ENCODE measurements at places on chromosomes 3 and 15.

DNA sequence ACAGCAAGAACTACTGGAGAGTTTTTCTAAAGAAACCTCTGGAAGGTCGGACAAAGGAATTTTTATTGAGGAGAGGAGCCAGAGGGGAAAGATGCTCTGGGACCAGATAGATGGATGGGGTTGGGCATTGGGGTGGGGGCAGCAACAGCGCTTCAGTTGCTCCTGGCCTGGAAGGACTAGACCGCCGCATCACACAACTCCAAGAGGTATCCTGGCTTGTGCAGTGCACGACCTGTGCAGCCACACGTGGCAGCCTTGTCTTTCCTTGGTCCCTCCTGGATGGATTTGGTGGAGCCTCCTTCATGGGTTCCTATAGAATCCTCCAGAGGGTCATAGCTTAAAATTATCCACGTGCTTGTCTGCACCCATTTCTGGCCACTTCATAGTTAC is 23.0 kb downstream of the MAGEF1 start:
- no peak for DNase-seq

DNA sequence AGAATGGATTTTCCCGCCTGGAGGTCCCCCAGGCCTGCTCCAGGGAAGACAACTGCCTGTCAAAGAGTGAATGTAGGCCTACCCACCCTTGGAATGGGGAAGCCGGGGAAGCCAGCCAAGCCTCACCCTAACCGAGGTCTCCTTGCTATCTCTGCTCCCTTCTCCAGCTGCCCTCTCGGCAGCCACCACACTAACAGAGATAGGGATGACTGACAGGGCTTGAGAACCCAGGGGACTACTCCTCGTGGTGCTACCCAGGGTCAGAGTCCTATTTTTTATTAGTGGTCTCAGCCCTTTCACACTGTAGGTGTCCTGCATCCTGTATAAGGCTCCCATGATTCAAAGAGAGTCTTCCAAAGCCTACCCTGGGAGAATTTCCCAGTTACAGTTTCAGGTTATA is 160.6 kb upstream of the CHRM5 start:
- DNase-seq, result no peak

- DNase-seq, result peak; percentile 93
Measured at GRCh38 chr3:194730365-194730764, 44.7 kb downstream of the FAM43A start.

DNA sequence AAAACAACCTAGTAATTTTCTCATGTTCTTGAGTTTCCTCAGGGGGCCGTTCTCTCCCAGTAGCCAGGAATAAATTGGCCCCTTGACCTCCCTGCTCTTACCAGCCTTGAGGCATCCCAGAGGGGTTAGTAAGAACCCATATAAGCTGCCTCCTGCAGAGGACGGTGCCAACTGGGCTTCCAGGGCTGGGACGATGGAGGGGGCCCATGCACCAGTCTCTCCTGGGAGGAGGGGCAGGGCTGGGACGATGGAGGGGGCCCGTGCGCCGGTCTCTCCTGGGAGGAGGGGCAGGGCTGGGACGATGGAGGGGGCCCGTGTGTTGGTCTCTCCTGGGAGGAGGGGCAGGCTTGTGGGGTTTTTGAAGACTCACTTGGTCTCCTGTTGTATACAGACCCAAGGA is 22.0 kb downstream of the LINGO1 start:
- no peak for DNase-seq

- DNase-seq, result no peak
Measured at GRCh38 chr15:50236433-50236832, 29.1 kb downstream of the HDC start.
